Vagina (tissue), 2 donors: ENCODE measurements at places on chromosomes 5 and 9.

DNA sequence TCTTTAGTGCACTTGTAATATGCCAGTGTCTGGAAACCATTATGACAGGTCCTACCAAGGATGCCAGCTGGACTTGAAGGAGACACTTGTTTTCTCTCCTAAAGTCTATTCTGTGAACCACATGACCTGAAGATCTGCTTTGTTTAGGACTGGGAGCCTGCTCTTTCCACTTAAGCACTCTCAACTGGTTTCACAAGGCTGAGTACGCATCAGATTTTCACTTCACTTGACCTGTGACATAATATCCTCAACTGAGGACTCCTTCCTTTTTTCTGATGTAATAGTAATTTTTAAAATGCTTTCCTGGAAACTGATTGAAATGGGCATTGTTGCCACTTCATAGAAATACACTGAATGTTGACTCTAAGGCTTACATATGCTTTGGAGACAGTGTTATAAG, 52.2 kb downstream of the PDE8B start:
- DNase-seq = no peak

DNA sequence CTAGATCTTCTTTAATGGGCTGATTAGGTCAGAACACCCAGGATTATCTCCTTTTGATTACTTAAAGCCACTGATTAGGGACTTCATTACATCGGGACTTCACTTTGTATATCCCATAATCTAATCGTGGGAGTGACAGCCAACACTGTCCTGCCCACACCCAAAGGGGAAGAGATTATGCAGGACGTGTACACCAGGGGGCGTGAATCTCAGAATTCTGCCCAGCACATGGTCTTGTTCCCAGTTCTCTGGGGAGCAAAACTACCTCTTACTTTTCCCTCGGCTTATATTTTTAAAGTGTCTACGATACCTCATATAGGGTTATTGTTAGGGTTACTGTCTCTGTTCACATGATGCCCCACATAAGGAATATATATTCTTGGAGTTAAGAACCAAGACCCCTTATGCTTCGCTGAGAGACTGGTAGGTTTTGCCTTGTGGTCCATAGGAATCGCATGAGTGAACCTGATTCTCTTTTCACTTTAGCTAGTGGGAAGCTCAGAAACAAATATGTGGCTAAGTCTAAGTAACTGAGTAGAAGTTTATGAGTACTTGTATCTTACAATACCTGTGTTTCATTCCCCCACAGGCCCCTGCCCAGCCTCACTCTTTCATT, 192.7 kb downstream of the GNA14 start:
- no peak for DNase-seq

DNA sequence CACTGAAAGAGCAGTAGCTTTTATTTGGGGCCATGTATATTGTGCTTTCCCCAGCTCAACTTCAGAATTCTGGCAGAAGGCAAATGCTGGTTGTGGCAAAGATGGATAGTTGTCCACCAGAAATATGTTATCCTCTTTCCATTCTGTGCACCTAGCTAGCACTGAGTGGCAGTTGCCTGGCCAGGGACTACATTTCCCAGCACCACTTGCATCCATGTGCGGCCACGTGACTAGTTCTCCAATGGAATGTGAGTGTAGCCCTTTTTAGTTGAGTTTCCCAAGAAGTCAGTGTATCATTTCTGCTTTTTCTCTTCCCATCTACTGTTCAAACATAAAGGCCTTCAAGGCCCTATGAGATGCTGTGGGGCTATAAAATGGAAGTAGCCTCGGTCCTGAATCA, 354.0 kb upstream of the CLINT1 start:
- no peak for DNase-seq

GRCh38 chr9:14222149-14222835, 91.6 kb downstream of the NFIB start:
- no peak for DNase-seq

DNA sequence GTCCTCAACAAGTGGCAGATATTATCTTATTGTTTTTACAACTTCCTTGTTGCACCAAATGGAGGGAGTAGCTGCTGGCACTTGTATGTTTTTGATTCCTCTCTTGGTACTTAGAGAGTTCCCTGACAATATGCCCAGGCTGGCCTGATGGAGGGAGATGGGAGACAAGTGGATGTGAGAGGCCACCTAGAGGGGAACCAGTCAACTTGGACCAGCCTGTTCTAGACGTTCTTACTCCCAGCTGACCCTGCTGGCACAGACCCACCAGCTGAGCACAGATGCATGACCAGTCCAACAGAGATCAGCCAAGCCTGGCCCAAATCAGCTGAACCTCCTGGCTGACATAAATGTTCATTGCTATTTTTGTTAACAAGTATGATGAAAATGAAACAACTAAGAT, 60.9 kb upstream of the GDNF start:
- no peak for DNase-seq
